ENCODE measurements at places on chromosomes 13 and 19.

- DNase-seq, result no peak
These were observed 35.8 kb upstream of the IGSF23 start for GRCh38 chr19:44577566-44577874.

DNA sequence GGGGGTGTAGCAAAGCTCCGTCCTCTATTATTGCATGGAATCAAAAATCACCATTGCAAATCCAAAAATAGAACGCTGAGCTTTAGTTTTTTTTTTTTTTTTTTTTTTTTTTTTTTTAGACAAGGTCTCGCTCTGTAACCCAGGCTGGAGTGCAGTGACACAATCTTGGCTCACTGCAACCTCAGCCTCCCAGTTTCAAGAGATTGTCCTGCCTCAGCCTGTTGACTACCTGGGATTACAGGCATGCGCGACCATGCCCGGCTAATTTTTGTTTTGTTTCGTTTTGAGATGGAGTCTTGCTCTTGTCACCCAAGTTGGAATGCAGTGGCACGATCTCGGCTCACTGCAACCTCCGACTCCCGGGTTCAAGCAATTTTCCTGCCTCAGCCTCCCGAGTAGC lies 15.3 kb upstream of the ZNF77 start:
- no peak for DNase-seq

GRCh38 chr13:75544681-75545330 lies 4.8 kb upstream of the UCHL3 start:
- DNase-seq, result no peak

DNA sequence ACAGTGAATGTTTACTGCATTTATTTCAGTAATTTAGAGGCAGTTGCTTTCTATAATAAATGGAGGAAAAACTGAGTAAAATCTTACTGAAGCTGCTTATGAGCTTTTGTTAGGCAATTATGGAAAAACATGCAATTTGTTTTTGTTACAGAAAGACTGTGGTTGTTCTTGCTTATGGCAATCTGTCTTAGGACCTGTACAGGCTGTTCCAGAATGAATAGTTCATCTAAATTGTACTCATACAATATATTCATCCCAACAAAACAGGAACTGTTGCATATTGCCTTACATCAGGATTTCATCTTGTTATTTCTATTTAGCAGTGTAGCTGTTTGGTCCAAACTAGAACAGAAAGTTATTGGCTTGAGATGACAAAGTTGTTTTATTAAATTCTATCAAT lies 199.2 kb downstream of the NALCN start:
- DNase-seq, result no peak

GRCh38 chr13:113528101-113528812 lies 37.7 kb upstream of the DCUN1D2 start:
- DNase-seq, result no peak

GRCh38 chr19:14519860-14520407 lies 1.7 kb upstream of the DNAJB1 start:
- no peak for DNase-seq

DNA sequence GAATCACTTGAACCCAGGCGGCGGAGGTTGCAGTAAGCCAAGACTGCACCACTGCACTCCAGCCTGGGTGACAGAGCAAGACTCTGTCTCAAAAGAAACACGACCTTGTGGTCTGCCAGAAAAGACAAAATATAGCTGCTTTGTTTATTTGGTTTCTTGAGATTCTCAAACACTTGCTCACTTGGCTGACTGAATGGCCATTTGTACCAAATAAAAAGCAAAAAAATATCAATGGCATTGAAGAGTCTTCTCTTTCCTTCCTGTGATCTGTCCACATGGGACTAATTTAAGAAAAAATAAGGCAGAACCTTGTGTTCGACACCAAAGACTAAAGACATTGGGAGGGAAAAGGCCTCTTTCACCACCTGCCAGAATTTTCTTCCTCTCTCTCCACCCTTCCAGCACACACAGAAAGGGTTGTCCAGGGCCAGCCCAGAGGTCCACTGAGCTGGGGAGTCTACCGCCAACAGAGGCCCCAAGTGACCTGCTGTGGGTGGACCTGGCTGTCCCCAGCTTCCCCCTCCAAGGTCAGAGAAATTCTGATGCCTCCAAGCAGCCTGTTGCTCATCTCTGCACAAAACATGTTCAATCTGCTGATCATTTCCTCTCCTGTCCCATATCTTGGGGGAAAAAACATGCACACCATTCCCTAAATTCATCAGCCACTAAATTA lies 5.9 kb downstream of the BRME1 start:
- no peak for DNase-seq

DNA sequence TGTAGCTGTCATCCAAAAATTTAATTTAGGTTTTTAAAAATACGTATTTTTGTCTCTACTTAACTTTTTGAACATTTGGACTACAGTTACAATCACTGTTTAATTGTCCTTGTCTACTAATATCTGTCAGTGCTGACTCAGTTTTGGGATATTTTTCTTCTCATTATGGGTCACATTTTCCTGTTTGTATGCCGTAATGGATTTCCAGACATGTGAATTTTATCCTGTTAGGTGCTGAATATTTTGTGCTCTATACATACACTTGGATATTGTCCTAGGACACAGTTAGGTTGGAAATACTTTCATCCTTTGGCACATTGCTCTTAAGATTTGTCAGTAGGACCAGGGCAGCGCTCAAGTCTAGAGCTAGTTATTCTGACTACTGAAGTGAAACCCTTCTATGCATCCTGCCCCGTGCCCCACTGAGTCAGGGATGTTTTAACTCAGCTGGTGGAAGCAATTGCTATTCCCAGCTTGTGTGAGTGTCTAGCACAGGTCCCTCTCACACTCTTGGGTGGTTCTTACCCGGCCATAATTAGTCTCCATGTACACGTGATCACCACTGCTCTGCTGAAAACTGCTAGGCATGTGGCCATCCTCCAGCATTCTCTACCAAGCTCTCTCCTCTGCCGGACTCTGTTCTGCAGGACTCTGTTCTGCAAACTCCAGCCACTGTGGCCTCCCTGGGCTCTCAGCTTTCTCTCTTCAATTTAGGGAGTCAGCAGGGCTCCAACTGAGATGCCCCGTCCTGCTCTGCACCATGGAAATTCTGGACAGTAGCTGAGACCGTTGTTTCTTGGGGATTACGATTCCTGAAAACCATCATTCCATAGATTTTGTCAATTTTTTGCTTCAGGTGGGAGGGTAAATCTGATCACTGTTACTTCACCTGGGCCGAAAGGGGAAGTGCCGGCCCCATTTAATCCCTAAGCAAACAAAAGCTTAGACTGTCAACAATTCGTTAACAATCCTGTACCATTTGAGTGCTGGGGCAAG lies 11.1 kb downstream of the PROZ start:
- no peak for DNase-seq

DNA sequence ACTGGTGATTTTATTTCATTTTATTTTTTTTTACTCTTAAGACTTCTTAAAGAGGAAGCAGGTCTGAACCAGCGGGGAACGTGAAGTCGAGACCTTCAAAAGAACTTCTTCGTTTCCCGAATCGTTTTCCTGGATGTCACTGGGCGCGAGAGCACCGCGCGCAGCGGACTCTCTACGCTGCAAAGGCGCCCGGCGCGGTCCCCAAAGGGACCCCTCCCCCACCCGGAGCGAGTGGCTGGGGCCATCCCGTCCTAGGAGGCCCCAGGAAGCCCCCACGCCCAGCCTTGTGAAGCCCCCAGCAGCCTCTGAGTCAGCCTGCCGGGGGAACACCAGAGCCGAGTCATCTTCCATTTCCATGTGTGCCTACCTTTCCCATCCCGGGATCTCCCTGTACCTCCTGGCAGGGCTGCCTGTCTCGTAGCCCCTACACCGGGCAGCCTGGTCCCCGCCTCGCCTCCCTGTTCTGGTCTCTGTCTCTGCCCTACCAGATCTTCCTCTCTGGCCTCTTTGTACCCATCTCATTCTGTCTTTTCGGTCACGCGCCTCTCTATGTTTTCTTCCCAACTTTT lies 608 bp downstream of the CD70 start:
- no peak for DNase-seq

- no peak for DNase-seq
These were observed 13.2 kb downstream of the LNX2 start for GRCh38 chr13:27607125-27607524.

DNA sequence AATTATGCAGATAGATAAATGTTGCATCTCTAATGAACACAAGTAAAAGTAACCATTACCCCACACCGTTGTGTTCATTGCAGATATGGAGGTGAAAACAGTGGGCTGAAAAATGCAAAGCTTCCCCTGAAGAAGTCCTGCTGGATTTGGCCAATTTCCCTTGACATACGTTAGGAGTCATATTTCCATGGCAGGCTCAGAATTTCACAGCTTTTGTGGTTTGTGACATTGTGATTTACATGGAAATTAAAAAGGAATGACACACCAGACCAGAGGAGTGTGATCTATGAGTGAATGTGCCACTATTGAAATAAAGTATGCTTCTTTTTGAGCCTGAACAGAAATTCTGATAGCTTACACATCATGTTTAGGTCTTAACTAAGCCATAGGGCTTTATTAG lies 221.1 kb upstream of the TMTC4 start:
- no peak for DNase-seq

GRCh38 chr19:16540948-16541347 lies 1.3 kb downstream of the CHERP start:
- DNase-seq, result no peak

- DNase-seq, result no peak
These were observed 737.7 kb downstream of the PCDH9 start for GRCh38 chr13:66492479-66492878.

GRCh38 chr19:44112802-44113137 lies 429 bp upstream of the ZNF225 start:
- DNase-seq, result no peak

GRCh38 chr19:39138221-39139211 lies 12.9 kb downstream of the PAK4 start:
- no peak for DNase-seq

GRCh38 chr19:55549500-55550320 lies 4.4 kb upstream of the SBK3 start:
- DNase-seq, result no peak

GRCh38 chr13:23579896-23580683 lies 9.9 kb downstream of the TNFRSF19 start:
- no peak for DNase-seq

GRCh38 chr19:53813996-53814395 lies 10.1 kb downstream of the NLRP12 start:
- DNase-seq, result no peak

DNA sequence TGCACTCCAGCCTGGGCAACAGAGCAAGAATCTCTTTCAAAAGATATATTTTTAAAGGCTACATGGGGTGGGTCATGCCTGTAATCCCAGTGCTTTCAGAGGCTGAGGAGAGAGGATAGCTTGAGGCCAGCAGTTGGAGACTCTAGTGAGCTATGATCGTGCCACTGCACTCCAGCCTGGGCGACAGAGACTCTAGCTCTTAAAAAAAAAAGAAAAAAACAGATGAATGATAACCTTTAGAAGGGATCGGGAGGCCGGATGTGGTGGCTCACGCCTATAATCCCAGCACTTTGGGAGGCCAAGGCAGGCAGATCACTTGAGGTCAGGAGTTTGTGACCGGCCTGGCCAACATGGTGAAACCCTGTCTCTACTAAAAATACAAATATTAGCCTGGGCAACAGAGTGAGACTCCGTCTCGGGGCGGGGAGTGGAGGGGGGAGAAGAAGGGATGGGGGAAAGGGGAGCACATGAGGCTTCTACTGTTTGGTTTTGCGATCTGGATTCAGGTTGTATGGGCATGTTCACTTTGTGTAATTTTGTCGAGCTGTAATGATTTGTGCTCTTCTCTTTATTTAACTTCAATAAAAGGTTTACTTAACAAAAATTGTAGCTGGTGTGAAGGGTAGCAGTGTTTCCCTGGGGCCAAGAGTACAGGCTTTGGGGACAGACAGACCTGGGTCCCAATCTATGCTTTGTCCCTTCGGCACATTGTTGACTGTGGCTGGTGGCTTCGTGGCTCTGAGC lies 1.1 kb upstream of the PSMC4 start:
- no peak for DNase-seq

GRCh38 chr19:3611841-3612240 lies 5.2 kb upstream of the TBXA2R start:
- no peak for DNase-seq
